ENCODE measurements at places on chromosomes 4 and X. TPM values are rescaled to one million over a fixed set of nuclear protein-coding genes. Genes with fewer than 3 reads are reported as not detected.

GRCh38 chr4:175369087-175369486, 443.0 kb downstream of the GPM6A start:
- no peaks in the 10 kb centered on the region for H3K27me3 ChIP-seq
- H3K27ac ChIP-seq = no peak overlapping the region
- no peak overlapping the region for H3K4me3 ChIP-seq
- DNase-seq = no peak
- H3K4me1 ChIP-seq = no peaks in the 10 kb centered on the region
- H3K36me3 ChIP-seq = no peaks in the 10 kb centered on the region

DNA sequence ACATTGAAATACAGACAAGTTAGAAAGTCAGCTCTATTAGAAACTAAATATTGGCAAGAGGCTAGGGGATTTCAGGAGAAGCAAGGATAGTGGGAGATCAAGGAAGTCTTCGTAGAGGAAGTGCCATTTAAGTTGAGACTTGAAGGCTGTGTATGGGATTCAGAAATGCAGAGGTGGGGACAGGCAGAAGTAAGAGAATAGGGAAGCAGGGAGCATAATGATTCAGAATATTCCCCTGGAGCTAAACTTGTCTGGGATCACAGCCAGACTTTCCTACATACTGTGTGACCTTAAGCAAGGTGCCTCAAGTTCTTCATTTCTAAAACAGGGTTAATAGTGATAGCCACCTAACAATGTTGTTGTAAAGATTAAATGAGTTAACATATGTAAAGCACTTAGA, 108.8 kb downstream of the DDIT4L start:
- H3K4me1 ChIP-seq = peaks cover 57% of the 10 kb centered on the region
- H3K4me3 ChIP-seq = no peak overlapping the region
- H3K27me3 ChIP-seq = no peaks in the 10 kb centered on the region
- DNase-seq = no peak

DNA sequence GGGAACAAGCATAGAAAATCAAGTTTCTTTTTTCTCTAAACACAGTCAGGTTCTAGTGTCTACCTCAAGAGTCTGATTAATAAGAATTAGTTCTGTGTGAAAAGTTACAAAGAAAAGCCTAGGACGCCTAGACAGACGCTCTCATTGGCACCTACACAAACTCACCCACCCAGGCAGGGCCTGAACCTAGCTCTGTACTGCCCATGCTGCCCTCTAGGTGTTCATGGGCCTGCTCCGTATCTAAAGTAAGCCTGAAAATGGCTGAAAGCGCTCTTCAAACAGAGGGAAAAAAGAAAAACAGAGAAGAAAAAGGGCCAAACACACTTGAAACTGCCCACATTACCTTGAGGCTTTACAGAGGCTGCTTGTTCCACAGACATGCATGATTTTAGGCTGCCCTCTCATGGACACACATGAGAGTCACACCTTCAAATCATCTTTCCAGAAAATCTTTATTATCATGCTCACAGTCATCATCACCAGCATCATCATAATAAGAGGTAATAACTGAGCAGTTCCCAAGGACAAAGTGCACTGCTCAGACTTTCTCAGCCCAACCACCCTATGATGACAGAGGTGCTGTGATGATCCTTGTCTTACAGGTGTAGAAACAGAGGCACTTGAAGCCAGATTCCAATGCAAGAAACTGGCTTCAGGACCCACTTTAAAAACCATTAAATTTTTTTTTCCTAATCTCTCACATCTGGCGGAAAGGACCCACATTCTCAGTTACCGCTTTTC, 49.6 kb downstream of the MAP7D2 start:
- no peaks in the 10 kb centered on the region for H3K36me3 ChIP-seq
- H3K27ac ChIP-seq = no peak overlapping the region
- H3K4me1 ChIP-seq = no peaks in the 10 kb centered on the region
- no peak overlapping the region for H3K4me3 ChIP-seq

GRCh38 chr4:40395908-40396793, 61.0 kb downstream of the CHRNA9 start:
- no peak for DNase-seq
- H3K4me3 ChIP-seq = no peak overlapping the region
- H3K27ac ChIP-seq = no peak overlapping the region
- no peaks in the 10 kb centered on the region for H3K4me1 ChIP-seq
- H3K27me3 ChIP-seq = peaks cover 9% of the 10 kb centered on the region

- H3K27me3 ChIP-seq = peaks cover 4% of the 10 kb centered on the region
- peaks cover 11% of the 10 kb centered on the region for H3K4me1 ChIP-seq
- H3K27ac ChIP-seq = no peak overlapping the region
- no peak overlapping the region for H3K4me3 ChIP-seq
- DNase-seq = no peak
Observed at GRCh38 chr4:155960522-155960921, 6.9 kb upstream of the CTSO start.

DNA sequence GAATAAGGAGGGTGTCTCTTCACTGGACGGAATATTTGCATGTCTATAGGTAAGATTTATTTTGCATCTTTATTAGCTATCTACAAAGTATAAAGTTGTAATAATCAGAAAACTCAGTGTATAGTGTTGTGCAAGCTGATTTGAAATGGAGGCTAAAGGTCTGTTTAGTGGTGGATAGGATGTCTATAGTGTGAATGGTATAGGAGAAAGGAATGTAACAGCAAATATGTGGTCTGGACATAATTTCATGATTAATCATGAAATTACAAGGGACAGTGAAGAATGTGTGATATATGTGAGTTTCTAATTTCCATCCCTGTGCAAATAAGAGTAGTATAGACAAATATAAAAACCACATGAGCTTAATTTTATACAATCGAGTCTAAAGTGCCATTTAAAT, 79.3 kb upstream of the CAMK2D start:
- H3K4me3 ChIP-seq = no peak overlapping the region
- H3K4me1 ChIP-seq = no peaks in the 10 kb centered on the region
- no peaks in the 10 kb centered on the region for H3K36me3 ChIP-seq
- DNase-seq = no peak

GRCh38 chr4:156633847-156634246, 337.8 kb downstream of the PDGFC start:
- H3K27ac ChIP-seq = no peak overlapping the region
- H3K4me3 ChIP-seq = no peak overlapping the region
- H3K27me3 ChIP-seq = no peaks in the 10 kb centered on the region
- no peak for DNase-seq

- no peak overlapping the region for H3K27ac ChIP-seq
- no peak overlapping the region for H3K4me3 ChIP-seq
- DNase-seq = no peak
- no peaks in the 10 kb centered on the region for H3K4me1 ChIP-seq
- no peaks in the 10 kb centered on the region for H3K36me3 ChIP-seq
- peaks cover 8% of the 10 kb centered on the region for H3K27me3 ChIP-seq
Observed at GRCh38 chr4:3481783-3482393, 18.8 kb downstream of the DOK7 start.

- H3K27me3 ChIP-seq = peaks cover 3% of the 10 kb centered on the region
- H3K4me3 ChIP-seq = no peak overlapping the region
- H3K36me3 ChIP-seq = no peaks in the 10 kb centered on the region
- H3K27ac ChIP-seq = no peak overlapping the region
Observed at GRCh38 chr4:114366368-114366767, 232.2 kb upstream of the UGT8 start.

DNA sequence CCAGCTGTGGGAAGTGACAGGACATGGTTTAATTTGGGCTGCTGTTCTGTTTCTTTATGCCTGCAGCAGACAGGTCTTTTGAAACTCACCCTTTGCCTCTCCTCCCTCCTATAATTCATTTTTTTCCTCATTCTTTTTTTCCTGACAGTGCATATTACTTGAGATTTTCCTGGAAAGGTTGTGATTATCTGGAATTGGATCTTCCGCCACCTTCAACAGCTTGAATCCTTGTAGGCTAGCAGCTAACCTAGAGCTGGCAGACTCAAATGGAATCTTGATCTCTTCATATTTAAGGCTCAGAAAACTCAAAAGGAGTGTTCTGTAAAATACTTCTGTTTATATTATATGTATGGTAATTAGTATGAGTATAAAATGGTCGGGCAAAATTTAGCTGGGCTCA, 49.3 kb upstream of the CLCN4 start:
- no peaks in the 10 kb centered on the region for H3K27me3 ChIP-seq
- H3K36me3 ChIP-seq = peaks cover 13% of the 10 kb centered on the region
- H3K4me1 ChIP-seq = peaks cover 59% of the 10 kb centered on the region
- DNase-seq = no peak
- no peak overlapping the region for H3K4me3 ChIP-seq
- H3K27ac ChIP-seq = peak overlapping the region; percentile 79

DNA sequence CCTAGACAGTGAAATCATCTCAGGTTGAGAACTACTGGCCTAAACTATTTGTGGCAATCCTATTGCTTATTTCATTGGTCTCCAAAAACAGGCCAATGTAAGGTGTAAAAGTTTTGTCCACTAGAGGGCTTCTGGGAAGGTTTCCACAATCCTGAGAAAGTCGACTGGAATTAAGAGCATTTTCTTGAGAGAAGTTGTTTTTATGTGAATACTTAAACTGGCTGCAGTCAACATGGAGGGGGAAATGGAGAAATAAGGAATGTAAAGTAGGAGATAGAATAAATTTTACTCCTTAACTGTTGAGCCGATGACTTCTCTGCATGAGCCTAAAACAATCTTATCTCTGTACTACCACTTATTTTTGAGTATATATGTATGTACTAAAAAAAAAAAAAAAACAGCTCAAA, 11.0 kb upstream of the EIF4E start:
- H3K36me3 ChIP-seq = no peaks in the 10 kb centered on the region
- H3K4me3 ChIP-seq = no peak overlapping the region
- no peak for DNase-seq
- no peaks in the 10 kb centered on the region for H3K4me1 ChIP-seq
- H3K27ac ChIP-seq = no peak overlapping the region

- H3K4me1 ChIP-seq = no peaks in the 10 kb centered on the region
- no peaks in the 10 kb centered on the region for H3K27me3 ChIP-seq
- no peak overlapping the region for H3K4me3 ChIP-seq
- H3K27ac ChIP-seq = no peak overlapping the region
- DNase-seq = no peak
- no peaks in the 10 kb centered on the region for H3K36me3 ChIP-seq
Observed at GRCh38 chrX:78708262-78708661, 39.3 kb upstream of the LPAR4 start.

Gene PCYT1B
- total RNA-seq = not detected

Gene NLGN3
- 1.1 TPM for total RNA-seq

Gene PNMA5
- total RNA-seq = not detected

Gene SLC10A6
- total RNA-seq = not detected

Gene PSMD10
- total RNA-seq = 42.5 TPM

Gene AFF2
- 1.5 TPM for total RNA-seq

Gene TCEAL8
- total RNA-seq = 21.9 TPM

Gene GUCY1B1
- total RNA-seq = 0.26 TPM
